ENCODE measurements at places on chromosomes 11 and 22.

DNA sequence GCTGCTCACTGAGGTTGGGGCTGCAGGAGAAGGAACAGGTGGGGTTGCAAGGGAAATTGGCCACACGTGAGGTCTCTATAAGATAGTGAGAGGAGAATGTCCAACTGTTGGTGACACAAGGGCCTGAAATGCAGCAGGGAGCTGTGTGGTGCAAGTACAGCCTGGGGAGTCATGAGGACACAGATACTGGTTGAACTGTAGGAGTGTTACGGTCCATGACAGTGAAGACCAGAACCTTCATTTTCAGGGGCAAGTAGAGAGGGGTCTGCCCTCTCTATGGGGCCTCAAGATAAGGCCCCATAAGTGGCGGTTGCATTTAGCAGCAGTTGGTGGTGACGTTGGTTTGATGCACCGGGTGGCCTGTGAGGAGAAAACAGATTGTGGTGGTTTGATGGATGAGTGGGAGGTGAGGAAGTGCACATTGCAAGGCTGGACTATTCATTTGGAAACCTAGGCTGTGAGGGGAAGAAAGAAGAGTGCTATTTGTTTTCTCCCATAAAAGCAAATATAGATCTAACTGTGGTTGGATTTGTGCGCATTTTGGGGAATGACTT, 39.4 kb downstream of the MICAL2 start:
- DNase-seq = peak; percentile 8

DNA sequence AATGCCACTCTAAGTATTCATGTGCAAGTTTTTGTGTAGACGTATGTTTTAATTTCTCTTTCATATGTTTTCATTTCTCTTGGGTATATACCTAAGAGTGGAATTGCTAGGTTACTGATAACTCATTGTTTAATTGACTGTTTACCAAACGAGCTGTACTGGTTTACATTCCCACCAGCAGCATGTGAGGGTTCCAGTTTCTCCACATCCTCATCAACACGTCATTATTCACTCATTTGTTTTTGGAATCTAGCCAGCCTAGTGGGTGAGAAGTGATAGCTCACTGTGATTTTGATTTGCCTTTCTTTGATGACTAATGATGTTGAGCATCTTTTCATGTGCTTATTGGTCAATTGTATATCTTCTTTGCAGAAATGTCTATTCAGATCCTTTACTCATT, 4.0 kb downstream of the ANKRD13D start:
- no peak for DNase-seq

- no peak for DNase-seq
Measured at GRCh38 chr11:74641905-74642304, 49.5 kb downstream of the POLD3 start.

- DNase-seq = no peak
Measured at GRCh38 chr11:111748035-111748804, 18.0 kb downstream of the PPP2R1B start.
